ENCODE measurements at places on chromosomes 1 and 21.
A peak's percentile ranks its signal among the peaks of the same experiment; 100 is the strongest.

DNA sequence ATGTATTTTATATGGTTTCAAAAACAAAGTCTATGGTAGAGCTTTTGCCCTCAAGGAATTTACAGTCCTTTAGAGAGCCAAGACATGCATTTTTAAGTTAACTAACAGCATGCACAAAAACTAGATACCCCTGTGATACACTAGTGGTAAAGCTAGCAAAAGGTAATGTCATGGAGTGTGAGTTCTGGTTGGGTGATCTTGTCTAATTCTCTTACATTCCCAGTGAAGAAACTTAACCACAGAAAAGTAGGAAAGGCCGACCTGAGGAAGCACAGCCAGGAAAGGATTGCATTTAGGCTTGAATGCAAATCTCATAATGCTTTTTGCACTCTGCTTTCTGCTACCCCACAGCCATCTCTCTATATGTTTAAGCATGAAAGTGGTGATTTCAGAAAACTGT lies 202.2 kb downstream of the ROR1 start:
- DNase-seq, result no peak

DNA sequence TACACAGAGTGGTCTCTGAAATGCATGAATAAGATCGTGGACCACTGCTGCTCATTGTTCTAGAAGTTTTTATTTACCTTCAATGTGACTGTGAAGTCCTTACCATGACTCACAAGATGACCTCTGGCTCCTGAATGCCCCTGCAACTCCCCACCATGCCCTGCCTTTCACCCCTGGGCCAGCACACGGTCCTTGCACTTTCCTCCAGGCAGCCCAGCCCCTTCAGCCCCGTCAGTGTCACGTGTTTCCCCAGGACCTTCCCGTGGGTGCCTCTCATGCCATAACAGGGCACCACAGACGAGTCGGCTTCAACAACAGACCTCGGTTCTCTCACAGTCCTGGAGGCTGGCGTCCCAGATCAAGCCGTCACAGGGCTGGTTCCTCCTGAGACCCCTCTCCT lies 62.1 kb downstream of the B3GALT5 start:
- no peak for DNase-seq

- DNase-seq, result no peak
These were observed 50.8 kb downstream of the TGFB2 start for GRCh38 chr1:218395916-218396315.

DNA sequence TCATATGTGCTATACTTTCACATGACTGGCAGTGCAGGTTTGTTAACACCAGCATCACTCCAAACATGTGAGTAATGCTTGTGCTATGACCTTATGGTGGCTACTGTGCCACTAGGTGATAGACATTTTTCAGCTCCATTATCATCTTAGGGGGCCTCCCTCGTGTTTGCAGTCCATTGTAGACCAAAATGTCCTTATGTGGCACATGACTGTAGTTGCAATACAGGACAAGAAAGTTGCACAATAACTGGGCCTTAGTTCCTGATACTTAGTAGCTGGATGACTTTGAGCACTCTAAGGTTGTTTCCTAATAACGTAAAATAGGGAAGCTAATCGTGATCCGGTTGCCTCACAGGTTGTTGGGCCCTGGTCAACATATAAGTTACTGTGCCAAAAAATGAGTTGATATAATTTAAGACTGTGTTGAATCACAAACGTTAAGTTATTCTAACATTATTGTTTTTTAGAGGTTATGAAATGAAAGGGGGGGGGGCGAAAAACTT lies 511 bp upstream of the SNX27 start:
- DNase-seq, result no peak

- no peak for DNase-seq
These were observed 356.8 kb downstream of the LMO4 start for GRCh38 chr1:87685311-87686135.

GRCh38 chr1:183548116-183548515 lies 42.1 kb downstream of the NCF2 start:
- DNase-seq, result no peak

DNA sequence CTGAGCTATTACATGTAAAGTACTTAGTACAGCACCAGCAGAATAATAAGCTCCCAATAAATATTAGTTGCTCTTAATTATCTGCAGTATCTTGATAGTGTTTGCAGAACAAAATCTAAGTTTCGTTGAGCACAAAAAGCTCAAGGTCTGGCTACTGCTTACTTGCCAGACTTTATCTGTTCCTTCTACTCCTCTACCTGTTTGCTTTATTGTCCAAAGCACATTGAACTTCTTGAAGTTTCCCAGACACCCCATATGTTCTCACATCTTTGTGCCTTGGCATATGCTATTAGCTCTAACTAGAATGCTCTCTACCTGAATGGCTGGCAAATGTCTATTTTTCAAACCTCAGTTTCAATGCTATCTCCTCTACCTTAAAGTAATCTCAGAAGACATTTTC lies 54.9 kb downstream of the LRRC40 start:
- no peak for DNase-seq

GRCh38 chr1:87963556-87963955 lies 634.9 kb downstream of the LMO4 start:
- no peak for DNase-seq

- DNase-seq, result no peak
These were observed 2.2 kb downstream of the CYB5R1 start for GRCh38 chr1:202964791-202965410.

GRCh38 chr1:118204105-118204504 lies 19.1 kb upstream of the SPAG17 start:
- no peak for DNase-seq

GRCh38 chr1:39955547-39956539 lies 898 bp downstream of the MFSD2A start:
- peak; percentile 58 for DNase-seq

GRCh38 chr1:218392780-218393179 lies 47.6 kb downstream of the TGFB2 start:
- DNase-seq, result no peak

GRCh38 chr1:206809504-206810084 lies 37.3 kb upstream of the IL10 start:
- DNase-seq, result no peak

DNA sequence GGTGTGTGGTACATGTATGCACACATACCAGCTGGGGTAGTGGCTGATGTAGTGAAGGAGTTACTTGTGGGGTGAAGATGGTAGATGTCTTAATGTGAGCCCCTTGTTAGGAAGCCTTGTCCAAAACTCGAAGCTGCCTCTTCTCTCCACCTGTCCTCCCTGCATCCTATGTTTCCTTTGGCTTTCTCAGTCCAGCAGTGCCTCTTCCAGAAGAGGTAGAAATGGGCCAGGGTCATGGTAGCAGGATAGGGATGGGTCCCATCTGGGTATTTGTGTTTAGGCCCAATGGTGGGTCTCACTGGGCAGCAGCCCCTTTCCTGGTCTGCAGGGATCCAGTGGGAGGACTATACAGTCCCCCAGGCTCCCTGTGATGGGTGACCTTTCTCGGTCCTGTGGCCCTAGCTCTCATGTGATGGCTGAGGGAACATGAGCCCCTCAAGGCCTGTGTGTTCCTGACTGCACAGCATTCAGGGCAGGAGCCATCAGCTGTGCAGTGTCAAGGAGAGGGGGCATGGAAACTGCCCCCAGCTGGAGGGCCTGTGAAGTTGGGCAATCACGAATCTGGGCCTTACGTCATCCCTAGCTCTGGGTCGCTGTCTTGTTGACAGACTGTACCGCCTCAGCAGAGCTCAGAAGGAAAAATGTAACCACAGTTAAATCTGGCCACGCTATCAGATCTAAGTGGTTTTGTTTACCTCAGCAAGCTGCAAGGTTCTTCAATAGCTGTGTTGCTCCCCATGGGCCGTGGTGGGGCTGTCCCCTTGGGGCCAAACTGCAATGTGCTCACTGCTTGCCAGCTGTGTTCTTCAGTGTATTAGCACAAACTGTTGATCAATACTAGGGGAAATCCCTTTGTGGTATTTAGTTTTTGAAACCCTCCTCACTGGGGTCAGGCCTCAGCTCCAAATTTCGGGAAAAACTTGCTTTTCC lies 82.7 kb downstream of the NOS1AP start:
- peak; percentile 25 for DNase-seq

DNA sequence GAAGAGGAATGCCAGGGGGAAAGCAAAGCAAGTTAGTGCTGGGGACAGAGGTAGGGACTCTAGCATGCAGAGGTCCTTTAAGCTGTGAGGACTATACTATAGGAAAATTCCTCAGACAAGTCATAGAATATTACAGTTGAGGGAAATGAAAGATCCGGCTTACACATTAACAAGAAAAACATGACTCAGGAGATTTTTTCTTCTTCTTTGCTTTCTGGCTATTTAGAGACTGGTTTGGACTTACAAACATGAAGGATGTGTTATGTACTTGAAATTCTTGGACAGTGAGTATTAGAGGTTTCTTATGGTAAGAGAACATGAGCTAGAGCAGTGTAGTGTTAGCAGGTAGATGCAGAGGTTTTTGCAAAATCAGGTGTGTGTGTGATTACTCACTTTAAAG lies 24.9 kb downstream of the USP25 start:
- no peak for DNase-seq

DNA sequence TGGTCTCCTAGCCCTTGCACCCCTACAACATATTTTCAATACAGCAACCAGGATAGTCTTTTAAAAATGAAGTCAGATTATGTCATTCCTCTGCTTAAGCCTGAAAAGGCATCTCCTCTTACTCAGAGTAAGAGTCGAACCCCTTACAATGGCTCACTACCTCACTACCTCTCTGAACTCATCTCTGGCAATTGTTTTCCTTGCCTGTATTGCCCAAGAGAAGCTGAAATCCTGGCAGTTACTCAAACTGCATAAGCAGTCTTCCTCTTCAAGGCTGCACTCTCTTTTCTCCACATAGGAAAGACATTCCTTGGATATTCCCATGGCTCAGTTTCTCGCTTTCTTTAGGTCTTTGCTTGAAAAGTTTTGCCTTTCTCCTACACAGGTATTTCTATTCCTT lies 22.7 kb downstream of the CLDN8 start:
- DNase-seq, result no peak

GRCh38 chr21:36858320-36858957 lies 108.0 kb downstream of the HLCS start:
- DNase-seq, result no peak

GRCh38 chr1:221779771-221780170 lies 37.9 kb upstream of the DUSP10 start:
- no peak for DNase-seq

- no peak for DNase-seq
These were observed 15.5 kb downstream of the FYB2 start for GRCh38 chr1:56803561-56804156.

- peak; percentile 9 for DNase-seq
These were observed 20.1 kb downstream of the TFAP2E start for GRCh38 chr1:35592991-35593769.

DNA sequence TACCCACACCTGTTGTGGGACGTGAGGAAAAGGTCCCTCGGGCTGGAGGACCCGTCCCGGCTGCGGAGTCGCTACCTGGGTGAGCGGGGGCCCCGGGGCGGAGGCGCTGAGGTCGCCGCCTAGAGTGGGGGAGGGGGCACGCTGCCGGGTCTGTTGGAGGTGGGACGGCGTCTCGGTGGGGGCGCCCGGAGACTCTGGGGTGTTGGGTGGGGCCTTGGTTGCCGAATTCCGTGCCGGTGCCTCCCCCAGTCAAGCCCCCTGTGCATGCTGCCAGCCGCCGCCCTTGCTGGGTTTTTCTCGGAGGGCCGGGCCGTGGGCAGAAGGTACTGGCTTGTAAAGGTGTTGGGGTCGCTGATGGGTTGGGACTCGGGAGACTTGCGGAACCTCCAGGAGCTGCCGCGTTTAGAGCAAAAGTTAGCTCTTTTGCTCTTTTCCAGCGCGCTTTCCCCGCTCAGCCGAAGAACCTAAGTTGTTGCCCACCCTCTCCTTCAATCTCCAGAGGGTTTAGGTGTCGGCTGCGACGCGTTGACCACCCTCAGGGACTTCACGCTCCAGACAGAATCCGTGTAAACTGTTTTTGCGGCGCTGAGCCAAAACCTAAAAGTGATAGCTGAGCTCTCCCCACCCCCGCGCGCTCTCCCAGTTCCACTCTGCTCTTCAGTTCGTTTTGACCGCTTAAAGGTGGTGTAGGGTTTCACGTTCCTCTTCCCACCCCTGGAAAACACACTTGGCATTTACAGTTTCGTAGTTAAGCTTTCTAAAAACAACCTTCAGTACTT lies at the start of gene MPC2:
Gene MPC2 (minus strand): TSS at position 143 of the 779 bp plus-strand sequence. CDS start 1,231 bp downstream, outside the sequence.
- DNase-seq, result peak; percentile 44

DNA sequence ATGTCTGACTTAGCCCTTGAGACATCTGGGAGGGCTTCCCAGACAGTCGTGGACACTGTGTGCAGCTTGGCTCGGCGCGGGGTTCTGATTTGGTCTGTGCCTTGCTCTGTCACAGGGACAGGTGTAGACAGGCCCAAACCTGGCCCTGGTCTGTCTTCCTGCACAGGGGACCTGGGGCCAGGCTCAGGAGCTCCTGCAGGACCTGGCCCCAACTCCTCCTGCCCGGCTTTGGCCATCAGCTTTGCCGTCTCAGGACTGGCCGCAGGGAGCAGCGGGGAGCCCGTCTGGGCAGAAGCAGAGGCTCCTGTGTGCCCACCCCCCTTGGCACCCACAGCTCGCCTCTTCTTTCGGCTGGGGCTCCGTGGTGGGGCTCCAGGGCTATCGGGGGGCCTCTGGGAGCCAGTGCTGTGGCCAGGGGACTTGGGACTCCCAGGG lies 1.7 kb downstream of the PERM1 start:
- no peak for DNase-seq

DNA sequence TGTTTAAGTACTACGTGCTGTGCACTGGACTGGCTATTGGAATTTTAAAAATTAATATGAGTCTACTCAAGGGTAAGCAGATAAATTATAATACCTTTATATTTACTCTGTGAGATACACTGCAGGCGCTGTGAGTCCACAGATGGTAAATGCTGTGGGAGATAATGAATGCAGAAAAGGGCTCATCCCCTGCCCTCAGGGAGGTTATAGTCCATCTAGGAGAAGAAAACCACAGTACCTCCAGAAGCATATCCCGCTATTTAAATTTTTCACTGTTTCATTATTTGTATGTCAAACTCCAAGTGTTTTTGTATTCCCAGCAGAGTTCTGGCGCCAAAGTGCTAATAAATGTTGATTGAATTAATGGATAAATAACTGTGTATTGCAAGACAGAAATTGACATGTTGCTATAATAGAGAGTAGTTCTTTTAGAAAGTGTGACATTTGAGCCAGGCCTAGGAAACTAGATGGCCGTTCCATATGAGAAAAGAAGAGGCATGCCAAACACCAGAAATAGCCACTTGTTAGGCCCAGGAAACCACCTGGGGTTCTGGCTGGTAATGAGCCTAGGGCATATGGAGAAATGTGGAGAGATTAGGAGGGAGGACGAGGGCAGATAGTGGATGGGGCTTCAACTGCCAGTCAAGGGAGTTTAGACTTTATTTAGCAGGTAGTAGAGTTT lies 61.7 kb downstream of the LRRC8D start:
- no peak for DNase-seq

- DNase-seq, result no peak
These were observed 22.9 kb upstream of the PLA2G5 start for GRCh38 chr1:20047096-20047495.

GRCh38 chr1:176195547-176195946 lies 11.5 kb downstream of the COP1 start:
- DNase-seq, result no peak

DNA sequence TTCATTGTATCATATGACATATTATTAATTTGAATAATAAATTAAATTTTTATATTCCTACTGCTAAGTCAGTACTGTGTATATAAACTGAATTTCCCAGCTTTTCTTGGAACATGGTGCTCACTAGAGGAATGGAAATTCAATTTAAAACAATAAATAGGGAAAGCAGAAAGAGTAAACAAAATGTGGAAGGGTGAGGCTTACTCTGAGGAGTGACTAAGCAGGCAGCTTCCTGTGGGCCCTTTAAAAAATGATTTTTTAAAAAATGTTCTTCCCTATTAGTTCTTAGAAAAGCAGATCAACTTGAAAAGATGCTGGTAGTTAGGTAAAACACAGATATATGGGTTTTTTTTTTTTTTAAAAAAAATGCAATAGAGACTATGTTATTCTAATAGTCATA lies 49.5 kb upstream of the S1PR1 start:
- no peak for DNase-seq

- DNase-seq, result no peak
These were observed 14.2 kb downstream of the COQ8A start for GRCh38 chr1:226954337-226954736.

Measured in activated CD4-positive, alpha-beta T cell treated with anti-CD3 and anti-CD28 coated beads, Interleukin-2, Interleukin-4, amounts not matched to agents 100 ng/mL and 50 ng/mL, durations not matched to agents 16 hours and 8 hours (primary cell).